Retina (tissue), 1 donor: ENCODE measurements at places on chromosomes 1 and 21.
A peak's percentile ranks its signal among the peaks of the same experiment; 100 is the strongest.

- DNase-seq: no peak
Observed at GRCh38 chr1:68384872-68385411, 64.8 kb downstream of the RPE65 start.

DNA sequence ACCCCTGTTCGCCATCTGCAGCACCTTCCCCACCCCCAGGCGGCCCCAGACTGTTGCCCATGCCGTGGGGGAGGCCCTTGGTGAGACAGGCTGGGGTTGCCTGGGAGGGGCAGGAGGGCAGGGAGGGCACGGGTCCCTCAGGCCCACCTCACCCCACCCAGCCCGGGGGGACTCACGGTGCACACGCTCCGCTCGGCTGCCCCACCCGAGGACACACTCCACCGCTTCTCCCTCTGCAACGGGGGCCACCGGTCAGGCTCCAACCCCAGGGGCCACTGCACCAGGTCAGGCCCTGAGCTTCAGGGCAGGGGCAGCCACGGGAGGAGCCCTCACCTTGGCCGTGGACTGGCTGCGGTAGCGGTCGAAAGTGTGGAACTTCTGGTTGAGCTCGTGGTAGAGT, 24.0 kb upstream of the COL16A1 start:
- no peak for DNase-seq

DNA sequence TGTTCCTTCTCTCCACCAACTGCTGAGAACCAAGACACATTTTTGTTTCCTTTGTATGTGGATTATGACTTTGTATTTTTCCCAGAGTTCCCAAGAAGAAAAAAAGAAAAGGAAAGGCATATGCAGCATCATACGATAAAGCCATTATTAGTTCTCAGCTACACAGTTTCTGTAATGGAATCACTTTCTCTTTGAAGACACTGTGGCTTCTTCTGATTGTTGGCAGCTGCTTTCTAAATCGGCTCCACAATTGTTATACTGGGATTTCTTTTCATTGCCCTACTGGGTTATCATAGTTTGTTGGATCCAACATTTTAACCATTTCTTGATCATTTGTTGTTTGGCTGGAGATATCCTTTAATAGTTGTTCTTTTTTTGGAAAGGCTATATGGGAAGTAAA, 89.5 kb upstream of the HIVEP3 start:
- no peak for DNase-seq

GRCh38 chr1:213761845-213762407, 225.8 kb upstream of the PROX1 start:
- no peak for DNase-seq

DNA sequence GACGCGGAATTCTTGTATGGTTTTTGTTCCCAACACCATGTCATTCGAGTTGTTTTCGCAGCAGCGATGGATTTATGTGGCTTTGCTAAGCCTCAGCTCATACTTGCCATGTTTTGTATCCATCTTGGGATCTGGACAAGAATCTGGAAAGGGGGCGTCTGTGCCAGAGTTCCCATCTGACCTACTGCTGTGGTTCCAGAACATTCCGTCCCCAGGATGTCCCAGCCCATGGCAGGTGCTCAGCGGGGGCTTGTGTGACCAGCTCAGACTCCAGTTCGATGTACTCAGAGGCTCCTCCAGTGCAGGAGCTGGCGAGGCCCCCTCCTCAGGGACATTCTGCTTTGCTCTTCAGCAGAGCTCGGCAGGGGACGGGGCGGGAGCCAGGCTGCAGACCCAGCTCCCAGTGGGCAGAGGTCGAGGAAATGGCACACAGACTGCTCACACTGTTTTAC, 24.0 kb upstream of the ADARB1 start:
- no peak for DNase-seq

DNA sequence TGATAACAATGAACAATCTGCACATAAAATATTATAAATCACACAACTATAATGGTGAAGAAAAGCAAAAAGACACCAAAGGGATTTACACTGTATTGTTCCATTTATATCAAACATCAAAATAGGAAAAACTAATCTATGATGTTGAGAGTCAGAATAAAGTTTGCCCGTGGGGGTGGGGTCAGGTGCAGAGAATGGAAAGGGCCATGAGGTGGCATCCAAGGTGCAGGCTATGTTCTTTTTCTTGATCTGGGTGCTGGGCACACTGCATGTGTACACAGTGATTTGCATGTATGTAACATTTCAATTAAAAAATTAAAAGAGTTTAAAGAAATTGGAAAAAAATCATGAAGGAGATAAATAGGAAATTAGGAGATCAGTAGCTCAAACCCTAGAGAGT, 127.3 kb downstream of the DSCAM start:
- DNase-seq: no peak

- DNase-seq: peak; percentile 22
Observed at GRCh38 chr1:66693856-66694255, 58.4 kb upstream of the DYNLT5 start.

DNA sequence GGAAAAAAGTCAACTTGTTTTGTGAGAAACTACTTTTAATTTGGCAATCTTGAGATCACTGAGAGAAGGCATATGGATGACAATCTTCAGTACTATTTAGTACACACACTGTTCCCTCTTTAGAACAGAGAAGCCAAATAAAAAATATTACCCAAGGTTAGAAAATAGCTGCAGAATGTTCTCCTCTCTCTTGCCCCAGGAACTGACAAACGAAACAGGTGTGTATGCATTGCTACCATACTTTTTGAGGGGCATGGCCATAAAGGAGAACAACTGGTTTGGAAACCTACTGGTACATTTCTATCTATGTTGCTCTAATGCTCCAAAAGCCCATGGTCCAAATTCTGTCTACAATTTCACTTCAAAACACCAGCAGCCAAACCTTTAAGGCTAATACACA, 5.7 kb downstream of the TOR1AIP2 start:
- DNase-seq: no peak

GRCh38 chr1:19467199-19468187, 17.8 kb downstream of the CAPZB start:
- no peak for DNase-seq

- no peak for DNase-seq
Observed at GRCh38 chr1:235317168-235317567, 10.8 kb downstream of the ARID4B start.

DNA sequence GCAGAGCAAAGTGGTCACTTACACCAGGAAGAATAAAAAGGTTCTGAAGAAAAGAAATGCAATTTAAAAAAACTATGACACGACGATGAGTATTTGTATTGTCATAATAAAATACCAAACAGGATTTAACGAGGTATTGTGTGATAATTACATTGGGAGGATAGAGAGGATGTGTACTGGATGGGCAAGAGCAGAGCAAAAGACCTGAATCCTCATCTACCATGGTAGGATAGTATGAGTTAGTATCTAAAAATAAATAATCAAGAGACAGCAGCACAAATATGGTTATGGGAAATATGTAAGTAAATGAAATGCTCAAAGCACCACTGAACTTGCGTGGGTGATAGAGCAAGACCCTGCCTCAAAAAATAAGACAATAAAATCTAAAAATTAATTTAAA, 162.6 kb downstream of the CDC42BPA start:
- DNase-seq: no peak

GRCh38 chr1:40924767-40925166, 54.7 kb upstream of the CTPS1 start:
- DNase-seq: no peak

- DNase-seq: no peak
Observed at GRCh38 chr1:19625291-19625937, 18.7 kb upstream of the NBL1 start.

DNA sequence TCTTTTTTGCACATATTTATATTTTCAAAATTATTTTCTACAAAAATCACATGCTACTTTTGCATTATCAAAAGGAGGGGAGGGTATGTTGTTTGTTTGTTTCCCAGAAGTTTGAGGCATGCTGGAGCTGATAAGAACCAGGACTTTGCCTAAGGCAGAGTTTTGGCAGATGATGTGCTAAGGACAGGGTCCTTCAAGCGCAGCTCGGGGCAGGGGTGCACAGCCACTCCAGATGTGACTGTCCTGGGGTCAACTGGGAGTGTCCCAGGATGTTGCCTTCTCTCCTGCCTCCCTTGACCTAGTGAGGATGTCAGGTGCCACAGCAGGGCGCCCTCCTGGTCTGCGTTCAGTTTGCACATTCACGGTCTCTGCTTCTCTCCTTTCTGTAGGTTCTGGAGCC, 42.6 kb upstream of the SRRM1 start:
- no peak for DNase-seq

GRCh38 chr1:171019971-171020370, 70.7 kb upstream of the FMO3 start:
- no peak for DNase-seq

- no peak for DNase-seq
Observed at GRCh38 chr1:171653796-171654195, 1.3 kb upstream of the MYOC start.

DNA sequence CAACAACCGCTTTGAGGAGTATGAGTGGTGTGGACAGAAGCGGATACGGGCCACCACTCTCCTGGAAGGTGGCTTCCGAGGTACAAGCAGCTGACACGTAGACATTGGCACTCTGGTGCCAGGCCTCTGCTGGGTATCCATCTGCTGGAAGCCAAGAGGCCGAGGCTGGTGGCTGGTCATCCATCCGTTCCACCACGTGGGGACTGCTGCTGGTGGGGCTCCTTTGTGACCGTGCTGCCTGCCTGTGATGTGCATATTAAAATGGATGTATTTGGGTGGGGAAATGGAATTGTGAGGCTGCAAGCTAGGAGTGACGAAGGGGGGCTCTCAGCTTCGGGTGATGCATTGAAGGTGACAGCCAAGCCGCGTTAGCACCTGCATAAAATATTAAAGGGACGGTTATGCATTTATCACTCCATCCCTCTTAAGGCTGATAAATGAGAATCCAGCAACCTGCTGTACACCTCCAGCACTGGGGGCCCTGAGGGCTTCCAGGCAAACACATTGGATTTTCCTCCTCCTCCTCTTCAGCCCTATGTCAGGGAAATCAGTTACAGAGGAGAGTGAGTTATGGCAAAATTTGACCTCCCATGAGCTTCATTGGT, 38.1 kb downstream of the TMEM53 start:
- DNase-seq: peak; percentile 73

- DNase-seq: no peak
Observed at GRCh38 chr1:8077120-8077573, 51.0 kb upstream of the ERRFI1 start.

GRCh38 chr1:44609768-44610526, 64.3 kb downstream of the TMEM53 start:
- no peak for DNase-seq

DNA sequence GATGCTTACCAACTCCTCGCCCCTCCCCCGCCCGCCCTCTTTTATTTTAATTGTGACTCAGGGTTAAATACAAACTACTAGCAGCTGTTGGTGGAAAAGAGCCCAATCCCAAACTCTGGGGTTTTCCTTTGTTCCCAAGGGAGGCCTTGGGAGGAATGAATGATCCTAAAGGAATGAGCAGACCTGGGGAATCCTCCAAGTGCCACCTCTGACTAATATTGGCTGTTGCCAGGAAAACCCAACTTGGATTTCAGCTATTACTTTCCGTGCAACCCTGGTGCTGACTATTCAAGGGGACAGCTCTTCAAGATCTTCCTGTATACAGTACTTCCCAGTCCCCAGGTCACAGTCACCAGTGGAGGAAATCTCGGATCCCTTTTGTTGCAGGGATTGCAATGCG, 1.3 kb upstream of the S100A10 start:
- DNase-seq: no peak

- peak; percentile 78 for DNase-seq
Observed at GRCh38 chr1:156076609-156077429, 5.4 kb downstream of the MEX3A start.

GRCh38 chr1:228798548-228798947, 63.3 kb downstream of the RHOU start:
- DNase-seq: no peak

DNA sequence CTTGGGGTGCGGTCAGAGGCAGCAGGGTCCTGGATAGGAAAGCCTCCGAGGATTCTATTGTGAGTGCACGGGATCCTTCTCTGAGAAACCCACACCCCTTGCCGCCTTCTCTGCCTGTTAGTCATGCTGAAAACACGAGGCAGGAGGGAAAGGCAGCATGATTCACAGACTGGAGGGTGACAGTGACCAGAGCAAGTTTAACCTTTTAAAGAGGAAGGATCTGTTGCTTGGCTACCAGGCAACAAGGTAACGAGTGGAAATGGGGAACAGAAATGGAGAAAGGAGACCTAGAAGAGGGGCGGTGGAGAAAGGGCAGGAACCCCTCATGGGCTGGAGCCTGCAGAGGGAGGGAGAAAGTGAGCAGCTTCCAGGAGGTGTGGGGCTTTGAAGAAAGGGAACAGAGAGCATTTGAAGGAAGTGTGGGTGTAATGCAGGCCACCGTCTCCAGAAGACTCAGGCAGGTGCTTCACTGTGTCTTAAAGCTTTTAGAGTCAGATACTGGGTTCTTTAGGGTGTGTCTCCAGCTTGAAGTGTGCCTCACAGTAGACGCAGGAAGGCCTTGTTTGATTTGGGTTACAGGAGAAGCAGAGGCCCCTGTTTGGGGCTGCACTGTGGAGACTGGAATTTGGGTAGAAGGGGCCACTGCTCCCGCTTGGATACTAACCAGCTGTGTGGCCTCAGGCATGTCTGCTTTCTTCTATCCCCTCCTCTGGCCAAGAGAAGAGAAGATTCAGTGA, 19.1 kb downstream of the OPTC start:
- peak; percentile 50 for DNase-seq

- DNase-seq: no peak
Observed at GRCh38 chr1:111928531-111928930, 60.9 kb downstream of the KCND3 start.
